ENCODE measurements at places on chromosomes 2 and 18. TPM values are rescaled to one million over a fixed set of nuclear protein-coding genes. Genes with fewer than 3 reads are reported as not detected.

DNA sequence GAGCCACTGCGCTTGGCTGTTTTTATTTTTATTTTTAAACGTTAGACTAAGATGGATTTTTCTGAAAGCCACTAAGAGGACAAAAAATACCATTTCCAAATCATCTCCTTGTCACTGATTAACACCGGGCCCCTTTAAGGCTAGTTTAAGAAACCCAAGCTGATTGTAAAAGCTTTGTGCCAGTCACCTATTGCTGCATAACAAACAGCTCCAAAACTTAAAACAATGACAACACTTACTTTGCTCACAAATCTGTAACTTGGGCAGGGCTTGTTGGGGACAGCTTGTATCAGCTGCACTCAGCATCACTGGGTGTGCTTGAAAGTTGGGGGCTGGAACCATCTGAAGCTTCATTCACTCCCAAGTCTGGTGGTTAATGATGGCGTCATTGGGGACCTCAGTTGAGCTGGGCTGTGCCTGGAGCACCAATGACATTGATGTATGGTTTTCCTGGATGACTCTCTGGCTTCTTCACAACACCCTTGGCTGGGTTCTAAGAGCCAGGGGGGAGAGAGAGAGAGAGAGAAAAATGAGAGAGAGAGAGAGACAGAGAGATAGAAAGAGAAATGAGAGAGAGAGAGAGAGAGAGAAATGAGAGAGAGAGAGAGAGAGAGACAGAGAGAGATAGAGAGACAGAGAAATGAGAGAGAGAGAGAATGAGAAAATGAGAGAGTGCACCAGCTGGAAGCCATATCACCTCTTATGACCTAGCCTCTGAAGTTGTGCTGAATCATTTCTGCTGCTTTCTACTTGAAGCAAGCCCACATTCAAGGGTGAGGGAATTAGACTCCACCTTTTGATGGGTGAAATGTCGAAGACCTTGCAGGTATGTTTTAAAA is 26.0 kb upstream of the ATG16L1 start:
- no peak for DNase-seq

GRCh38 chr18:77054288-77054605 is 78.3 kb downstream of the MBP start:
- DNase-seq, result peak; percentile 65

GRCh38 chr2:207176247-207176646 is 10.5 kb upstream of the KLF7 start:
- no peak for DNase-seq

- no peak for DNase-seq
Observed at GRCh38 chr2:48190230-48190629, 283.9 kb upstream of the FBXO11 start.

GRCh38 chr2:26567534-26567933 is 73.6 kb downstream of the CIB4 start:
- no peak for DNase-seq

- DNase-seq, result no peak
Observed at GRCh38 chr2:52395912-52396311, 1364.0 kb upstream of the NRXN1 start.

DNA sequence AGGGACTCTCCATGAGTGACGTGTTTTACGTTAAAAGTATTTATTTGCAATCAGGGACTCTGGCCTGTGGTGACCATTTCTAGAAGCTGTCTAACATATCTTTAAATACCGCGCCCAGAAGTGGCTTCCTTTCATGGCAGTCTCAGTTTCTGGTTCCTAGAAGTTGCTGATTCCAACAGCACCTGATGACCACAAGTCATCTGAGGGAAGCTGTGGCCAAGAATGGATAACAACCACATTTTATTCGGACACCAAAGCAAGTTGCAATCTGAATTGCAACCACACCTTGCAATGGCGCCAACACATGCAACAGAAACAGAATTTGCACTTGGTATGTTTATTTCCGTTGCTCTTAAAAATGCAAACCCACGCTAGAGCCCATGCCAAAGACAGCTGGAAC is 33.1 kb downstream of the MEX3C start:
- DNase-seq, result no peak

DNA sequence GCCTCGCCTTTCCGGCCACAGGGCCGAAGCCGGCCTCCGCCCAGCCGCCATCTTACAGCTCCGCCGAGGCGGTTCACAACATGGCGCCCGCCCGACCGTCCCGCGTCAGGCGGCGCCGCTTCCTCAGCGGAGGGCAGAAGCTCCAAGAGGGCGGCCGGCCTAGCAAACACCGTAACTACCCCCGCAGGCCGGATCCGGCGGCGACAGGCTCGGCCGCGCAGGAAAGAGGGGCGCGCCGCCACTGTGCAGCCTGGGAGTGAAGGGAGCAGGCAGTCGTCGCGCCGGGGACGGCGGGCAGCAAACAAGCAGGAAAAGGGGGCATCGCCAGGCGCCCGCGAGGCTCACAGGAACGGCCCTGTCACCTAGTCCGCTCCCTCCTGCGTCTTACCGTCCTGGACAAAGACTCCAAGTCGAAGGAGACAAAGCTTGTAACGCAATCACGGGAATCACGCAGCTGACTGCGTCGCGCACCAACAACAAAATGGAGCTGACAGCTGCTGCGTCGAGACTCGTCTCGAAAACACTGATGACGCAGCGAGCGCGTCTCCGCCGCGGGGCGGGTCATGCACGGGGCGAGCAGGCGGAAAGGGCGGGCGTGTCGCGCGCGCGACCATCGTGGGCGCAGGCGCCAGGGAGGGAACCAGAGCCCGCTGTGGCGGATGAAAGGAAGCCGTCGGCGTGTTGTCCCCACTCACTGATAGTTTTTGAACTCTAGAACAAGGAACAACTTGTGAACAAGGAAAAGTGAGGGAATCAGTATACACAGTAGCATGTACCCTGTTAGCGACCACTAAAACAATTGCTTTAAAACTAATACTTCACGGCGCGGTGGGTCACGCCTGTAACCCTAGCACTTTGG is at the start of gene CLK1:
Gene CLK1 (minus strand): TSS at position 483 of the 859 bp plus-strand sequence. CDS start 2,796 bp downstream, outside the sequence.
- DNase-seq, result peak; percentile 98

DNA sequence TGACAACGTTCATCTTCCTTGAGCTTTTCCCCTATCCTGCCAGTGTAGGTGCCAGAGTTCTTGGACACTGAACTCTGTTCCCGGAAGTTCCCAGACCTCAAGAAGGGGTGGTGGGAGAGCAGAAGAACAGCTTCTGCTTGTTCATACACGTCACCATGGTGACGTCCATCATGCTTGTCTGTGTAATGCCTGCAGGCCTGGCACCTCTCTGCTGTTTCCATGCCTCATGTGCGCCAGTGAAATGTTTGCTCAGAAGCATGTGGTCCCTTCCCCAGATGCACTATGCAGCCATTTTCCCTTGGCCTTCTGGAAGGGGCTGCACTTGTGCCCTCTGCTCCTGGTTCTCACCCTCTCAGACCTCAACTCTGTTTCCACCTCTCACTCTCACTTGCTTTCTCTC is 210.8 kb upstream of the NABP1 start:
- no peak for DNase-seq

DNA sequence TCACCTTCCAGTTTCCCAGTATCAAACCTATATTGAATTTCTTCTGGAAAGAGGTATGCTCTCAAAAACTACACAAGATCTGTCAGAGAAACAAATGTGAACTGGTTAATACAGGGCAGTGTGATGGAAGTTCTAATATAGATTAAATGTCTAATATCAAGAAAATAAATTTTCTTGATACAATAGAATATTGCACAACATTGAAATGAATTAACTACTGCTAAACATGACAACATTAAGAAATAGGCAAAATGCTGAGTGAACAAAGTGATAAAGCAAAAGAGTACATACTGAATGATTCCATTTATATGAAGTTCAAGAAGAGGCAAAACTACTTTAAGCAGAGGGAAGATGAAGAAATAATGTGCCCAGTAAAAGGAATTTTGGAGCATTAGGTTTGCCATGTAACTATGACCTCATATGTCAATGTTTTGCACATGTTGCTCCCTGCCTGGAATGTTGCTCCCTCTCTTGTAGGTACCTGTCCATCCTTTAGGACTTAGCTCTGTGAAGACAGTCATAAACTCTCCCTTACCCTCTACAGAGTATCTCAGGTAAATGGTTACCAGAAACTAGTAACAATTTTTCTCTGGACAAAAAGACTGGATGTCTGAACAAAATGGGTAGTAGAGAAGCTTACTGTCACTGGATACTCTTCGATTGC is 339.0 kb downstream of the RAD51AP2 start:
- DNase-seq, result no peak

DNA sequence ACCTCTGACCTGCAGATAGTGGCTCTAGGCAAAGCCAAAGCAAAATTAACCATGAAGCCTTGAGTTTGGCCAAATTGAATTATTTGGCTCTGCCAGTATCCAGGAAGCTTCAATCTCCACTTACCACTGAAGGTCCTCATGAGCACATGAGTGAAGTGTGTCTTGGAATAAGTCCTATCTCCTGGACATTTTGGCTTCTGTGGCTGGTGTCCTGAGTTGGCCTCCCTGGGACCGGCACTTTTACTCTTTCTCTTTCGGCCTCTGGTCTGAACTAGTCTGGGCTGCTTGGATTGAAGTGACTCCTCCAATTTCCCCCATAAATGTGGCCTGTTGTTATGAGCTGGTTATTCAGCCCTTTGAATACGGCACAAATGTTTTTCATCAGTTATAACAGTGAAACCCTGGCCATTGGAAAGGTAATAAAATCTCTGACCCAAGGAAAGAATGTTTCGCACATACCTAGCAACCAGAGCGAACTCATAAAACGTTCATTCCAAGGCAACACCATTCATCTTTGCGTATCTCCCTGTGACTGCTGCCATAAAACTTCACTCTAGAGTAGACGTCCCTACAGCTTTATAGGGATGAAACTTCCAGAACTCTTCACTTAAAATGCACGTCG is 216.4 kb downstream of the LPIN1 start:
- DNase-seq, result no peak

DNA sequence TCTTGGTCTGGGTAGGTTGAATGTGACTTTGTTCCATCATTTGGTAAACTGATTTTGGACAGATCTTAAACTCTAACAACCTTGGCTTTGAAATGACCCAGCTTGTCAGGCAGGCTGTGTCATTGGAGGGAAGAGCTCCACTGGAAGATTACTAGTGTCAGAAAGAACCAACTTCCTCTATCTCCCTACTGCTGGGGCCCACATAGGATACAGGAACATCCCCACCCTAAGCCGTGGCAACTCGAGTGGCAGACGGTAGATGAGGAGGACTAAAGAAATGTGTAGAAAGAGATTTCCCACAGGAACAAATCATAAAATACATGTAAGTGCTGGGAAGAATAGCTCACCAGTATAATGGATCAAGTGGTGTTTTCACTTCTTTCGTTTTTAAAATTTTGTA is 4.3 kb upstream of the G6PC2 start:
- DNase-seq, result no peak

UGT1A6 gene
- total RNA-seq, result not detected

LDLRAD4 gene
- 28.4 TPM for total RNA-seq

ALPG gene
- not detected for total RNA-seq

LIMS3 gene
- total RNA-seq, result 3.3 TPM

GRCh38 chr2:241936457-241937133 is 67.1 kb downstream of the RTP5 start:
- DNase-seq, result no peak
